Parietal lobe (tissue), 2 donors: ENCODE measurements at places on chromosomes 12 and 14. TPM values are rescaled to one million over a fixed set of nuclear protein-coding genes. Genes with fewer than 3 reads are reported as not detected.

LRCOL1 gene
- total RNA-seq: not detected

MMP14 gene
- total RNA-seq: 8.5 TPM

TAS2R7 gene
- 0.94 TPM for total RNA-seq

CAPZA3 gene
- not detected for total RNA-seq

C1S gene
- 8.1 TPM for total RNA-seq

EFS gene
- 24.1 TPM for total RNA-seq

APAF1 gene
- total RNA-seq: 45.4 TPM

PTPRQ gene
- 1.6 TPM for total RNA-seq

PCED1B gene
- 1.3 TPM for total RNA-seq

MIPOL1 gene
- total RNA-seq: 33.8 TPM

CD4 gene
- total RNA-seq: 1.9 TPM

B4GALNT3 gene
- 4.7 TPM for total RNA-seq

SLC38A4 gene
- total RNA-seq: 0.63 TPM

FIGNL2 gene
- 0.63 TPM for total RNA-seq

EIF2S3B gene
- 0.94 TPM for total RNA-seq

GON7 gene
- 6.9 TPM for total RNA-seq

AKAP6 gene
- 256 TPM for total RNA-seq

RIPK3 gene
- total RNA-seq: not detected

KRT6C gene
- not detected for total RNA-seq

RERG gene
- 3.1 TPM for total RNA-seq

MORN3 gene
- 3.8 TPM for total RNA-seq
